ENCODE measurements at places on chromosomes 11 and 22.

DNA sequence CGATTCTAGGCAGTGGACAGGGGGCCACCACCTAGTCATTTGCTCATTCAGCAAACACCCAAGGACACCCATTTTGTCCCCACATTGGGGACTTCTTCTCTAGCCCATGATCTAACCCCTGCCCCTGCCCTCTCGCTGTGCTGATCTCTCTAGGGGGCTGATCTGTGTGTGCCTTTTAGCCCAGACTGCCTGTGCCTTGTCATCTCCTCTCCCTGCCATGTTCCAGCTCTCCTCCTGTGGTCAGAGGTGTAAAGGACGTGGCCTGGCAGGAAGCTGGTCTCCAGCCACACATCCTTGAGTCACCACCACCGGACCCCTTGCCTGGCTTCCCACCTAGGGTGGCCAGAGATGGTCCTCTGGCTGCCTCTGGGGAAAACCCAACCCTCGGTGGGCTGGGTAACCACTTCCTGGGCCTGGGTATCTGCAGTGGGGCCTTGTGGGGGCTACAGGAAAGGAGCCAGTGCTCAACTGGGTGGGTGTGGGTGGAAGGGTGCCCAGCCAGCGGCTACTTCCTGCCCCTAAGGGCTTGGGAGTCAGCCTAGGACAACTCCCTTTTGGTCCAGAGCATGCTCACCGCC lies 1.3 kb downstream of the CTSW start:
- no peak for DNase-seq
- peak overlapping the region; percentile 23 for H3K4me3 ChIP-seq
- H3K36me3 ChIP-seq, result peaks cover 22% of the 10 kb centered on the region
- H3K27me3 ChIP-seq, result no peaks in the 10 kb centered on the region
- peaks cover 31% of the 10 kb centered on the region for H3K4me1 ChIP-seq
- no peak overlapping the region for H3K27ac ChIP-seq

GRCh38 chr22:27726686-27727449 lies 74.7 kb downstream of the MN1 start:
- no peaks in the 10 kb centered on the region for H3K36me3 ChIP-seq
- no peaks in the 10 kb centered on the region for H3K27me3 ChIP-seq
- no peak overlapping the region for H3K27ac ChIP-seq
- H3K4me3 ChIP-seq, result no peak overlapping the region
- peaks cover 7% of the 10 kb centered on the region for H3K4me1 ChIP-seq

GRCh38 chr11:71062199-71062598 lies 190.2 kb downstream of the SHANK2 start:
- no peak for DNase-seq
- H3K27ac ChIP-seq, result no peak overlapping the region
- peaks cover 10% of the 10 kb centered on the region for H3K4me1 ChIP-seq
- no peak overlapping the region for H3K4me3 ChIP-seq

GRCh38 chr11:78189174-78189724 lies 530 bp downstream of the USP35 start:
- peak overlapping the region; percentile 81 for H3K27ac ChIP-seq
- peaks cover 67% of the 10 kb centered on the region for H3K4me1 ChIP-seq
- no peak for DNase-seq
- H3K27me3 ChIP-seq, result no peaks in the 10 kb centered on the region

- H3K27ac ChIP-seq, result no peak overlapping the region
- H3K4me3 ChIP-seq, result no peak overlapping the region
- H3K36me3 ChIP-seq, result no peaks in the 10 kb centered on the region
These were observed 66.6 kb upstream of the OPCML start for GRCh38 chr11:133598906-133599305.

DNA sequence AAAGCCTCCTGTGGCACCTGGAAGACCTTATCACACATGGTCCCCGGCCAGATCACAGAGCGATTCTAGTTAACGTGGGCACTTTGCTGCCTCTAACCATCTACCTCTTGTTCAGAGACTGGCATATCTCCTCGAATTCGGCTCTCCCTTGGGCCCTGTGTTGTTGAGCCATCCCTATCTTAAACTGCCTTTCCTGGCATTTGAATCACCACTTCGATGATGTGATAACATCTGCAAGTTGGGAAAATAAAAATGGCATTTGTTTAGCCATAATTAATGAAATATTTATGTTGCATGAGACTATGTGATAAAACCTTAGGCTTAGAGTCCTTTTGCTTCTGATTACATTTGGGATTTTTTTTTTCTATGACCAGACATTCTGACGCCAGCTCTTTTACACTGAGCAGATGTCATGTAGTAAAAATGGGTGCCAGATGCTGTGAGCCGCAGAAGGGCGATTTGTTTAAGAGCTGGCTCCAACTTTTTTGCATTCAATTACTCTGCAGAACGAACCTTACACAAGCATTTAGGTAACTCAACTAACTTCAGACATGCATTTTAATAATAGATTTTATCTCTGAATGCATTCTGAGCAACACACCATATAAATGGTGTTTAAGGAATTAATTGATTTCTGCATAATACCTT lies 58.5 kb upstream of the PARVA start:
- no peak overlapping the region for H3K4me3 ChIP-seq
- H3K27me3 ChIP-seq, result peaks cover 10% of the 10 kb centered on the region
- H3K4me1 ChIP-seq, result peaks cover 11% of the 10 kb centered on the region
- no peak overlapping the region for H3K27ac ChIP-seq
- no peaks in the 10 kb centered on the region for H3K36me3 ChIP-seq

GRCh38 chr11:36015799-36016198 lies 71.9 kb downstream of the LDLRAD3 start:
- no peak overlapping the region for H3K4me3 ChIP-seq
- no peaks in the 10 kb centered on the region for H3K4me1 ChIP-seq
- H3K27ac ChIP-seq, result no peak overlapping the region
- peaks cover 22% of the 10 kb centered on the region for H3K27me3 ChIP-seq
- no peaks in the 10 kb centered on the region for H3K36me3 ChIP-seq

DNA sequence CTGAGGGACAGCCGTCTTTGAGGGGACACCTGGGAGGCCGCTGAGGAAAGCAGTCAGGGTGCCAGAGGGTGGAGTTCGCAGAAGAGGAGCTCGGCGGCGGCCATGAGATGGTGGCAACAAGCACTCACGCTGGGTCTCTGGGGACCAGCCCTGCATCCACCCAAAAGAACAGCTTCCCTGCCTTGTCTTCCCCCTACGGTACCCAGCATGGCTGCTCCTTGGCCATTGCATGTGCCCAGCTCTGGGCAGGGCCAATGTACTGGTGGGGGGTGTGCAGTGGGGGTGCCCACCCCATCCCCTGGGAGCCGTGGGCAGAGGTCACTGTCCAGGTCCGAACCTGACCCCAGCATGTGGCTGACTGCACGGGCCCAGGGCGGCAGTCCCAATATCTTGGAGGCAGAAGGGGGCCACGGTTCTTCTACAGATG lies 42.3 kb downstream of the OSBPL5 start:
- H3K27ac ChIP-seq, result no peak overlapping the region
- no peaks in the 10 kb centered on the region for H3K4me1 ChIP-seq
- no peaks in the 10 kb centered on the region for H3K27me3 ChIP-seq
- H3K36me3 ChIP-seq, result no peaks in the 10 kb centered on the region

- DNase-seq, result no peak
- H3K4me1 ChIP-seq, result peaks cover 3% of the 10 kb centered on the region
- no peaks in the 10 kb centered on the region for H3K36me3 ChIP-seq
- no peak overlapping the region for H3K27ac ChIP-seq
- no peak overlapping the region for H3K4me3 ChIP-seq
These were observed 41.7 kb downstream of the IGF2 start for GRCh38 chr11:2097356-2097997.

DNA sequence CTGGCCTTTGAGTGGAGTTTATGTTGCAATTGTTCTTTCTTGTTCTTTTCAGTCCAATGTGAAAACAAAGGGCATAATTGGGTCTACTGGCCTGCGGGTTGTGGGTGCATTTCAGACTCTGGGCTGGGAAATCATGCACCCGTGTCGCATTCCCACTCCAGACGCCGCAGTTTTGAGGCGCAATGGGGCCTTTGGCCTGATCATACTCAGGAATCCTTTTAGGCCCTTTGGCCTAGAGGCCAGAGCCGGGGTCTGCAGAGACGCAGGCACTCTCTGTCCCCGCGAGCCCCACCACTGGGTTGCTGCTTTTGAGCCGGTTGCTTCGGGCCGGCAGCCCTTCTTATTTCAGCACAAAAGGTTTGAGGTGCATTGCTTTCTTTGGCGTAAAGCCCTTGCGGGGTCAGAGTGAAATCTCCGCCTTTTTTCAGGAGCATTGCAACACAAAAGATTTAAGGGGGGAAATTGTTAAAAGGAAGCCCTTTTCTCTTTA lies 48.4 kb upstream of the DBX1 start:
- H3K36me3 ChIP-seq, result no peaks in the 10 kb centered on the region
- no peak for DNase-seq
- H3K27ac ChIP-seq, result no peak overlapping the region
- peaks cover 37% of the 10 kb centered on the region for H3K27me3 ChIP-seq
- H3K4me1 ChIP-seq, result no peaks in the 10 kb centered on the region

GRCh38 chr11:2301631-2302305 lies at the start of the genes C11orf21 and TSPAN32:
TSS of gene C11orf21 (minus strand) at chr11:2301918. CDS start at chr11:2301808, 110 bp downstream.
TSS of gene TSPAN32 (plus strand) at chr11:2302013. CDS start at chr11:2302150, 137 bp downstream.
- H3K27ac ChIP-seq, result peak within 1 kb of the TSS; percentile 96
- H3K27me3 ChIP-seq, result no peaks in the 10 kb centered on the region
- H3K4me1 ChIP-seq, result peaks cover 43% of the 10 kb centered on the region
- H3K36me3 ChIP-seq, result peaks cover 3% of the 10 kb centered on the region
- DNase-seq, result peak; percentile 58
- H3K4me3 ChIP-seq, result peak within 1 kb of the TSS; percentile 87

DNA sequence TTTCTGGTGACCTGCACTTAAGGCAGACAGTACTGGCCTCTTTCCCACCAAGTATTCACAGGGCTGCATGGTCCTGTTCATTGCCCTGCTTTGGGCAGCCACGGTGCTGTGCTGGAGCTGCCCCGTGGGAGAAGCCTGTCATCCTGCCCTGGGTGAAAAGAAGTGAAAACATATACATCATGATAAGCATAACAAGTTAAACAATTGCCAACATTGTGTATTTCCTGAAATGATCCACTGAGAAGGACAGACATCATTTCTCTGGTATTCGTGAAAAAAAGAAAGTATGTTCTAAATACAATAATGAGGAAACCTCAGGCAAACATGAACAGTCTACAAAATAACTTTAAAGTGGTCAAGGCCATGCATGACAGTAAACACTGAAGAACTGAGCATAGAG lies 393.1 kb downstream of the TMEM135 start:
- H3K27ac ChIP-seq, result no peak overlapping the region
- no peaks in the 10 kb centered on the region for H3K4me1 ChIP-seq
- H3K36me3 ChIP-seq, result no peaks in the 10 kb centered on the region
- DNase-seq, result no peak

GRCh38 chr11:115959081-115959486 lies 454.9 kb upstream of the CADM1 start:
- H3K27ac ChIP-seq, result no peak overlapping the region
- no peak for DNase-seq
- H3K4me1 ChIP-seq, result no peaks in the 10 kb centered on the region
- no peaks in the 10 kb centered on the region for H3K36me3 ChIP-seq
- H3K27me3 ChIP-seq, result peaks cover 11% of the 10 kb centered on the region
- no peak overlapping the region for H3K4me3 ChIP-seq

DNA sequence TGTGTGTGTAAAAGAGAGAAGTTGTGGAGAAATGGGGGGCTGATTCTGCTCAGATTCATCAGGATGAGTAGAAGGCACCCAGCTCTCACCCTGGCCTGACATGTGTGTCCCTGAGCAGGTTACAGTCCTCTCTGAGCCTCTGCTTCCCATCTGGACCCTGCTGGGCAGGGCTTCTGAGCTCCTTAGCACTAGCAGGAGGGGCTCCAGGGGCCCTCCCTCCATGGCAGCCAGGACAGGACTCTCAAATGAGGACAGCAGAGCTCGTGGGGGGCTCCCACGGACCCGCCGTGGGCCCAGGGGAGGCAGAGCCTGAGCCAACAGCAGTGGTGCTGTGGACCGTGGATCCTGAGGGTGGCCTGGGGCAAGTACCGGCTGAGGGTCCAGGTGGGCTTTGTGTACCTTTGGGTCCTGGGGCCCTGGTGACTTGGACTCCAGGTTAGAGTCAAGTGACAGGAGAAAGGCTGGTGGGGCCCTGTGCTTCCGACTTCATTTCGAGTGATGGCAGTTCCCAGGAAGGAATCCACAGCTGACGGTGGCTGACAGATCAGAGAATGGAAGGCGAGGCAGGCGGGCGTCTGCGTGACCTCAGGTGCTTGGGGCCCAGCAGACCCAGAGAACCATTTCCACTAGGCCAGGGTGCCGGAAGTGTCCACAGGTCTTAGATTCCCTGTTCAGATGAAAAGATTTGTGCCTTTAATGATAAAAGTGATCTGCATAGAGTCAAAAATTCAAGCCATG lies 21.9 kb downstream of the NEAT1 start:
- no peaks in the 10 kb centered on the region for H3K27me3 ChIP-seq
- H3K36me3 ChIP-seq, result peaks cover 19% of the 10 kb centered on the region
- no peak for DNase-seq

- H3K27ac ChIP-seq, result no peak overlapping the region
- H3K4me3 ChIP-seq, result no peak overlapping the region
- H3K4me1 ChIP-seq, result no peaks in the 10 kb centered on the region
- H3K27me3 ChIP-seq, result no peaks in the 10 kb centered on the region
- no peaks in the 10 kb centered on the region for H3K36me3 ChIP-seq
- DNase-seq, result no peak
These were observed 22.1 kb downstream of the OR8G5 start for GRCh38 chr11:124278261-124278660.

DNA sequence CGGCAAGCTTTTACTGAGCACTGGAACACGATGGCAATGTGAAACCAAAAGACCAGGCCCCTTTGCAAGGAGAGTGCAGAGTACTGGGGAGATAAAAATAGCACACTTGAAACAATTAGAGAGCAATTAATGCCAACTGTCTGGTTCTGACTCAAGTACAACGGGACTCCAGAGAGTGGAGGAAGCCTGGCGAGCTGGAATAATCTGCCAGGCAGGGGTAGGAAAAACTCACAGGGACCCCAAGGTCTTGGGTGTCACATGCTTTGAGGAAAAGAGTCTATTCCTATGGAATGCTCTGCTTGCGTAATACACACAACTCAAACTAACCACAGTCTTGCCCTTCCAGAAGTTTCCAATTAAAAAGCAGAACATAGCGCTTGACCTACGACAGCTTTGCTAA lies 113.0 kb upstream of the CLMP start:
- H3K36me3 ChIP-seq, result no peaks in the 10 kb centered on the region
- H3K27ac ChIP-seq, result no peak overlapping the region
- no peak overlapping the region for H3K4me3 ChIP-seq

DNA sequence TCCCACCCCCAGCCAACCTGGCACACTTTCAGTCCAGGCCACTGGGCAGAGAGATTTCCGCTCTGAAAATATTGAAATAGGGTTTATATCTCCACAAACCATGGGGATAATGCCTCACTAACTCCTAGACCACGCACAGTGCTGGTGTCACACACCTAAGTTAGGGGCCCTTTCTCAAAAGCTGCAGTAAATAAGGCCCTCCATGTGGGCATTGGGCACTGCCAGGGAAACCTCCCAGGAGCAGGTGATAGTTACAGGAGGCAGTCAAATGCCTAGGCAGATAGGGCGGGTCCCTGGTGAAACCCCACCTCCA lies 3.1 kb upstream of the IL10RA start:
- no peak for DNase-seq
- peaks cover 85% of the 10 kb centered on the region for H3K4me1 ChIP-seq
- no peak overlapping the region for H3K4me3 ChIP-seq
- peak overlapping the region; percentile 65 for H3K27ac ChIP-seq
- peaks cover 31% of the 10 kb centered on the region for H3K36me3 ChIP-seq
- no peaks in the 10 kb centered on the region for H3K27me3 ChIP-seq

Measured in stimulated activated naive B cell treated with anti-CD40 and anti-IgM and Interleukin-4, amounts not matched to agents 10 μg/mL and 1 μg/mL and 100 μg/mL, for 72 hours (primary cell).